Kidney (tissue), 22 donors: ENCODE measurements at places on chromosomes 11 and 22.

GRCh38 chr22:21943571-21944448 lies 8.8 kb downstream of the PPM1F start:
- H3K4me3 ChIP-seq = no peak overlapping the region

- no peaks in the 10 kb centered on the region for H3K27me3 ChIP-seq
- no peaks in the 10 kb centered on the region for H3K4me1 ChIP-seq
- no peak overlapping the region for H3K27ac ChIP-seq
- no peaks in the 10 kb centered on the region for H3K36me3 ChIP-seq
- no peak overlapping the region for H3K4me3 ChIP-seq
Measured at GRCh38 chr11:61071208-61071681, 31.0 kb upstream of the CD5 start.

DNA sequence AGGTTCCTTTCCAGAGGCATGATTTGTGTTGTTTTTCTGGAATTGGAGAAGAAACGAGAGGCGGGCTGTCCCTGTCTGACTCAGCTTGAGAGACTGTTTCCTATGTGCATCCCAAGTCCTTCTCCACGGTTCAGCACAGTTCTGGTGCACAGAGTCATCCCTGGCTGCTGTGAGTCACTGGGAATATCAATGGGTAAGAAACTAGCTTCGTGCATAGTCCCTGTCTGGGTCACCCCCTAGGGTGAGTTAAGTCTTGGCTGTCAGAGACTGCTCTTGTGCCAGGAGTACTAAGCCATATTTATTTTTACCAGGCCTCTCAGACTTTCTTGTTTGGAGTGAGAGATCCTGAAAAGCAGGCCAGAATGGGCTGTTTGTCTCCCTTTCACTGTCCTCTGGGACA lies 2.4 kb upstream of the LRP4 start:
- no peaks in the 10 kb centered on the region for H3K36me3 ChIP-seq
- DNase-seq = no peak
- H3K4me1 ChIP-seq = no peaks in the 10 kb centered on the region
- no peak overlapping the region for H3K4me3 ChIP-seq

DNA sequence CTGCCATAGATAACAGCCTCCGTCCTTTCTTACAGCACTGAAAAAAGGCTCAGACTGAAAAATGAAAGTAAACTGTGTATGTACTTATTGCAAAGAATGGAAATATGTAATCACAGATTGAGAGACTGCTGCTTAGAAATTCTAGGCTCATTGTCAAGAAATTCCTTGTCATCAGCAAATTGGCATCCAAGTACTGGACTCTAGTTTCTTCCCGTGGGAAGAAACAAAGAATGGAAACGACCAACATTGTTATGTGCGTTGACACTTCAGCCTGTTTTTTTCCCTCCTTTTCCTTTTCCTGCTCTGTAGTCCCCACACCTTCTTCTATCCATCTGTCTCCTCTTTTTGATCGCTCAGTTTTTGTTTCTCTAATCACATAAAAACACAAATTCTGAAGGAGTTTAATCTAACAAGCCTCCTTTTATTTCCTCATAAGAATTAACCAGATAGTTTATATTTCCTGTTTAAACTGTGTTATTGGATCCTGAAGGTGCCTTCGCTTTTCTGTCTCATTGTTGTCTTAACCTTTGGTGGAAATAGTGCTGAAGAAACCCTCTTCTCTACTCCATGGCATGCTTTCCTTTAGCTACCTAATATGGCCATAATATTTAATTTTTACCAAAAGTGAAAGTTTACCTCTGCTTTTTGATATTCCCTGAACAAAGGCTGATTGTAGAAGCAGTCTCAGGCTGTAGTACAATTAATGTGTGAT lies 20.0 kb upstream of the CASP12 start:
- H3K4me3 ChIP-seq = peak overlapping the region; percentile 60
- H3K27me3 ChIP-seq = no peaks in the 10 kb centered on the region
- no peaks in the 10 kb centered on the region for H3K4me1 ChIP-seq
- no peaks in the 10 kb centered on the region for H3K36me3 ChIP-seq
- DNase-seq = no peak
- H3K27ac ChIP-seq = peak overlapping the region; percentile 73

DNA sequence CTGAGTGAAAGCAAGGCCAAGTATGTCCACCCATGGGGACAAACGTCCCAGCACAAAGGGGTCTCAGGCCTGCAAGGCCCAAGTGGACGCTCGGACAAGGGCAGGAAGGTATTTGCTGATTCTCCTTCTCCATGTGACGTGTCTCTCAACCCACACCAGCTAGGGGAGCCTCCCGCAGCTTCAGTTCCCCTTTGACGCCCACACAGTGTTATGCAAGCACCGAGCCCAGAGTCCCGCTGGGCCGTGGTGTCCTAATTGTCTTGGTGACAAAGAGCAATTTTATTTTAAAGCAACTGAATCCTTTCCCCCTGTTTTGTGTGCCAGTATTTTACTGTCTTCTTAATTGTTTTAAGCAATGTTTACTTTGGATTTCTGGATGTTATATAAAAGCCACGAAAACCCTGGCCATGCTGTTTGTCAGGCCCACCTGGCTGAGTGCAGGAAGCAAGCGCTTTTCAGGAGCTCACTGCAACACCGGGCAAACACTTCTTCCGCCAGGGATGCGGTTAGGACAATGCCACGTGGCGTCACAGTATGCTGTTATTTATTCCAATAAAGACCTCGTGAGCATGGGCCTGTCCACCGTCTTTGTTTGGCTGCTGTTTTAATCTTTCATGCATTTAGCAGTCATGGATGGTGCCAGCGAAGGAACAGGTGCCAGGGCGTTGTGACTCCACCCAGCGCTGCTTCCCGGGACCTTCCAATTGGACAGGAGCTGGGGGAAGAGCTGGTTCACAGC lies 8.2 kb upstream of the PARVG start:
- no peak for DNase-seq
- no peaks in the 10 kb centered on the region for H3K27me3 ChIP-seq
- H3K27ac ChIP-seq = no peak overlapping the region

DNA sequence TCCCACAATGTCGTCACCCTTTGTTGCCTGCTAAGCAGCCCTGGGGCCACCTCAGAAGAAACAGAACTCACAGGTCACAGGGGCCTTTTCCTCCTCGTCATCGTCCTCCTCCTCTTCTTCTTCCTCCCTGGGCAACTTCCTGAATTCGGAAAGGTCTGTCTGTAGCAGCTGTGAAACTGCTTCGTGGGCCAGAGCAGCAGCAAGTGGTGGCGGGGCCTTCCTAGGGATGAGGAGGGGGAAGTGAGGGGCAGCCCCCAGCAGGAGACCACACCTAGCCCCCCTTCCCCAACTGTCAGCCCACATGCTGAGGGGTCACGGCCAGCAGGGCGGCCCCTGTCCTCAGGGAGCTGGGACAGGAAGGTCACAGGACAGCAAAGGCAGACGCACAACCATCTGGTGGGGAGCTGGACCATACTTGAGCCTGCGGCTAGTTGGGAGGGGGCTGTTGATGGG lies 13.2 kb downstream of the PPM1F start:
- H3K36me3 ChIP-seq = peaks cover 2% of the 10 kb centered on the region
- peak overlapping the region; percentile 90 for H3K27ac ChIP-seq
- no peaks in the 10 kb centered on the region for H3K27me3 ChIP-seq
- peak; percentile 43 for DNase-seq
- no peak overlapping the region for H3K4me3 ChIP-seq

DNA sequence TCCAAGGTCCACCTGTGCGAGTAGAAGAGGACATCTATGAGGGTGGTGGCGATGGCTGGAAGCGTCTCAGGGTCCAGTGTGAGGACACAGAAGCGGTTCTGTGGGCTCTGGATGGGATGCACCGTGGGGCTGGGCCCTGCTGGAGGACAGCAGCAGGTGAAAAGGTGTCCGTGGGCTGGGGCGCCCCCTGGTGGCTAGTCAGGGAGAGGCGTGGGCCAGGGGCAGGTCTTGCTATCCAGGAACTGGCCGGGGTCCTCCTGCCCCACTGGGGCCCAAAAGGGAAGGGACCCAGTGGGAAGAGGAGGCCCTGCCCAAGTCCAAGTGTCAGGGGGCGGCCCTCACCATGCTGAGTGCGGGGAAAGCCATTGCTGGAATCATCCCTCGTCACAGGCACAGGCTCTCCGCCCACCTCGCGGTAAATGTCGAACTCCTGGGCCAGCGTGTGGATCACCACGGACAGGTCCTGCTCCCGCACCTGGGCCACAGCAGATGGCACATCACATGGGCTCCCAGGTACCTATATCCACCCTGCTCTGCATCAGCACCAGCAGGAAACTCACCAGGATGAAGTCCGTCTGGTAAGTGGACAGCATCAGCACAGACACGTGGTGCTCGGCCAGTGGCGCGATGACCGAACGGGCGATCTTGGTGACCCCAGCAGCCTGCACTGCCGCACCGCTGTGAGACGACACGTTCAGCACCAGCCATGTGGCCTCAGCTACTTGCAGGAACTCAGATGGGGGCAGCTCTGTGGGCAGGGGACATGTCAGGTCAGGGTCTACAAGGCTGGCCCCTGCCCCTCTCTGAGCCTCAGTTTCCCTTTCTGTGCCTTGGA lies 2.3 kb downstream of the CASTOR1 start:
- H3K4me1 ChIP-seq = peaks cover 32% of the 10 kb centered on the region
- H3K27me3 ChIP-seq = no peaks in the 10 kb centered on the region
- no peak overlapping the region for H3K27ac ChIP-seq
- H3K36me3 ChIP-seq = peaks cover 3% of the 10 kb centered on the region

DNA sequence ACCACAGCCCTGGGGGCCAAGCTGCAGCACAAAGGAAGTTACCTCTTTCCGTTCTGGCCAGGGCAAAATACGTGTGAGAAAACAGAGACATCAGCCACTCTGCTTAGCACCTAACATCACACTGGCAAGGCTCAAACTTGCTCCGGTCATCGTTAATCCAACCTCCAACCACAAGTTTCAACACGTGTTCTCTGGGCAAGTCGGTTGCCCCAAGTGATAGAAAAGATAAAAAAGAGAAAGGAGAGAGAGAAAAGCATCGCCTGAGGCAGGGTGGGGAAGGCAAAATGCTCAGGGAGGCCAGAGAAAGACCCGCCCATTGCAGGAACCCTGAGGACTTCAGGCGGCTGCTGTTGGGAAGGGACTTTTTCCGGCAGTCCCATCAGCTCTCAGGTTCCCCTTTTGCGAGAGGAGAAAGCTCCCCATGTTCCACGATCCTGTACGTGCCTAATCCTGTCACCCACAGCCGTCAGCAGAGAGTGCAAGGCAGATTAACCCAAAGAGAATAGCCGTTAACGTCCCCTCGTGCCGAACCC lies 18.5 kb upstream of the B4GALNT4 start:
- DNase-seq = no peak
- H3K27ac ChIP-seq = no peak overlapping the region

GRCh38 chr11:65903715-65904114 lies 3.5 kb upstream of the FOSL1 start:
- no peaks in the 10 kb centered on the region for H3K36me3 ChIP-seq
- no peaks in the 10 kb centered on the region for H3K4me1 ChIP-seq
- no peak overlapping the region for H3K27ac ChIP-seq
- H3K27me3 ChIP-seq = peaks cover 11% of the 10 kb centered on the region

- no peak overlapping the region for H3K4me3 ChIP-seq
- no peak overlapping the region for H3K27ac ChIP-seq
- peaks cover 5% of the 10 kb centered on the region for H3K4me1 ChIP-seq
- no peaks in the 10 kb centered on the region for H3K36me3 ChIP-seq
- no peak for DNase-seq
- H3K27me3 ChIP-seq = no peaks in the 10 kb centered on the region
Measured at GRCh38 chr11:95919514-95919913, 4.4 kb downstream of the MTMR2 start.

DNA sequence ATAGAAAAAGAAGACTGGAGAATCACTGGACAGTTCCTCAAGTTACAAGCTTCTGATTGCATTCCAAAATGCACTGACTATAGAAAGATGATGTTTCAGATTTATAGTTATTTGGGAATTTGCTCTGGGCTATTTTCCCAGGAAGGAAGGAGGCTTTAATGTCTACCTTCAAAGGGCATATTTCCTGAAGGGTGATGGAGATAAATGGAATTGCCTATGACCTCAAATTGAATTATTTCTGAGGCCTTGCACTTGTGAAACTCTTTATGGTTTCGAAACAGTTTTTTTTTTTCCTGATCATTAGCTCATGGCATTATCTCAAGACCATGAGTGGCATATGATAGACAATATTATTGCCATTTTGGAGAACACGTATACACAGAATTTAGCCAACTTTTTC lies 333.9 kb downstream of the METTL15 start:
- H3K27ac ChIP-seq = no peak overlapping the region
- no peaks in the 10 kb centered on the region for H3K27me3 ChIP-seq

DNA sequence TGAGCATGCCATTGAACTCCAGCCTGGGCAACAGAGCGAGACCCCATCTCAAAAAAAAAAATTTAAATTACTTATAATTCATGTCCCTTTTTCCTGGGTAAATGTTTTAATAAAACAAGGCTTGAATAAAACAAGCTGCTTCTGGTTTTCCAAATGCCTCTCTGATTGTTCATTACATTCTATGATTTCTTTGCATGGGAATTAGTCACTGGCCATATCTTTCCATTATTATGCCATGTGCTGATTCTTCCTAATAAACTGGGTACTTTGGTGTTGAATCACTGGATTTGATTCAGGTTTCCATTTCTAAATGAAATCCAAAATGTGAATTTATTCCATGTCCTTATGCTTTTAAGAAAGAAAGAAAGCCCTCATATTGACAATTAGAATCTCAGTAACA lies 42.6 kb downstream of the ZNF215 start:
- no peak overlapping the region for H3K4me3 ChIP-seq
- no peaks in the 10 kb centered on the region for H3K36me3 ChIP-seq
- no peak for DNase-seq
- no peak overlapping the region for H3K27ac ChIP-seq

GRCh38 chr11:78304201-78304600 lies 113.4 kb downstream of the GAB2 start:
- no peaks in the 10 kb centered on the region for H3K4me1 ChIP-seq
- H3K36me3 ChIP-seq = no peaks in the 10 kb centered on the region
- H3K4me3 ChIP-seq = no peak overlapping the region
- H3K27ac ChIP-seq = no peak overlapping the region
- DNase-seq = no peak

DNA sequence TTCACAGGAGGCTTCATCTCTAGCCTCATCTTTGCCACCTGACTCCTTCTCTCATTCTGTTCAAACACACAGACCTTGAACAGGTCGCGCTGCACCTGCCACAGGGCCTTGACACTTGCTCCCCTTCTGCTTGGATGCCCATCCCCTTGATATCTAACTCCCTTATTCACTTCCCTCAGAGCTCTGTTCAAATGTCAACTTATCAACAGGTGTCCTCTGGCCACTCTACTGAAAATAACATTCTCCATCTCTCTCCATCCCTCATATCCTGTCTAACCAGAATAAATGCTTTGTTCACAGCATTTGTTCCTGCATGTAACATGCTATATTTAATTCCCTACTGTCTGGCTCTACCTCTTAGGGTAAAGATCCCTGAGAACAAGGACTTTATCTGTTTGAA lies 67.2 kb upstream of the DRD2 start:
- H3K4me3 ChIP-seq = no peak overlapping the region
- H3K27ac ChIP-seq = no peak overlapping the region
- no peaks in the 10 kb centered on the region for H3K4me1 ChIP-seq

GRCh38 chr11:27868226-27868625 lies 168.0 kb upstream of the BDNF start:
- H3K4me1 ChIP-seq = no peaks in the 10 kb centered on the region
- no peaks in the 10 kb centered on the region for H3K27me3 ChIP-seq
